ENCODE measurements at places on chromosomes 11 and 22.

DNA sequence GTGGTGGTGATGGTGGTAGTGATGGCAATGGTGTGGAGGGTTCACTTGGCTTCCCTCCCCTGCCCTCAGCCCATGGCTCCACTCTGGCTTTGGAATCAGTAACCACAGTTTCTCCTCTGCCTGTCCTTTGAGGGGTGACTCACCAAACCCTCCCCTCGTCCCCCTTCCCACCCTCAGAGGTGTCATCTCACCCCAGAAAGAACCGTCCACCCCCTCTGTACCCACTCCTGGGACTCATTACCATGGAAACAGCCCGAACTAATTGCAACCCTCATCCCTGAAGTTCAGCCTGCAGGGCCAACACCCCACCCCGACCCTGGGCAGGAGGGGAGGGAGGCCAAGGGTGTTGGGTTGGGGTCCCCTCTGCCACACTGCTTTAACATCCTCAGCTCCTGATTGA is 26.6 kb downstream of the PHLDB1 start:
- no peak for DNase-seq

- DNase-seq = no peak
Measured at GRCh38 chr11:45726493-45727054, 61.2 kb upstream of the CHST1 start.

DNA sequence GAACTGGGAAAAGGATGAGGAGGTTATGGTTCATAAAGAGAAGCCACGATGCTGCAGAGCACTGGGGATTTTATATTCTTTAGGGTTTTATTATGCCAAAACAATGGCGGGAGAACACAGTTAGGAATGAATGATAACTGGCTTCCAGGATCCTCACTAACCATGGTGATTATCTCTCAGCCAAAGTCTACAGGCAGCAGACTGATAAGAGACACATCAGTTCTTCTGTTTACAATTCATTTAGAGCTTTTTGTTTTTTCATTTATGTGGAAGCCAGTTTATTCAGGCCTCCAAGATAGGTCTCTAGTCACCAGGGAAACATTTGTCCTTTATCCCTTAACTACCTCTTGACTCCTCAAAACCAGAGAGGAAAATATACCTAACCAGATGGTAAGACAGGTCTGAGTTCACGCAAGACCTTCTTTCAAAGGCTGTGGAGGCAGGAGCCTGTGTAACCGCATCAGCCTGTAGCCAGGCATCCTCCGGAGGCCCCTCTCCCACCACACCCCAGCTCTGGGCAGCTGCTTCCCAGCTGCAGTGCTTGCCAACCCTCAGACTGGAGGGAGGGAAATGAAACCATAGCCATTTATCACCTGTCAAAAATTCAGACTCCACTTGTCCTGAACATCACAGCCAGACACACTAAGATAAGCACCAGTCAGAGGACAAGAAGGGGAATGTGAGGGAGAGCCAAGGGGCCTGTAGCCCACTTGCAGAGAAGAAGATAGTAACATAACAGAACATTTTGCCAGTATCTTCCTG is 57.2 kb upstream of the FAM181B start:
- DNase-seq = no peak

GRCh38 chr11:48055292-48056132 is 75.2 kb downstream of the PTPRJ start:
- DNase-seq = no peak

DNA sequence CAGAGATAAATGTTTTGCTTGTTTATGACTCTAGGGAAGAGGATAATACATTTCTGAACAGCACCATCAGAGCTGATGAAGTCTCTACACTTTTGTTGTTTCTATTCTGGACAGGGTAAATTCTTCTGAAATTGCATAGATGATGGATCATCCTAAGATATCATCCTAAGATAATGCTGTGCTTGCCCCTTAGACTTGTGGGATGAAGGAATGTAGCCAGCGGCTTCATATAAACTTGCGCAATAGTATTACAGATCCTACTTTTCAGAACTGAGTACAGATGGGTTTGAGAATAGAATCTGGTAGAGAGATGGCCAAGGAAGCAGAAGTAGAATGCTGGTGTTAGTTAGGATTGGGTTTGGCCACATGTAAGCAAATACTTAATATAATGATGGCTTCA is 61.0 kb downstream of the NCAM1 start:
- no peak for DNase-seq

- DNase-seq = no peak
Measured at GRCh38 chr11:93143800-93144199, 54.0 kb downstream of the SLC36A4 start.
